ENCODE measurements at places on chromosomes 2 and 18.

DNA sequence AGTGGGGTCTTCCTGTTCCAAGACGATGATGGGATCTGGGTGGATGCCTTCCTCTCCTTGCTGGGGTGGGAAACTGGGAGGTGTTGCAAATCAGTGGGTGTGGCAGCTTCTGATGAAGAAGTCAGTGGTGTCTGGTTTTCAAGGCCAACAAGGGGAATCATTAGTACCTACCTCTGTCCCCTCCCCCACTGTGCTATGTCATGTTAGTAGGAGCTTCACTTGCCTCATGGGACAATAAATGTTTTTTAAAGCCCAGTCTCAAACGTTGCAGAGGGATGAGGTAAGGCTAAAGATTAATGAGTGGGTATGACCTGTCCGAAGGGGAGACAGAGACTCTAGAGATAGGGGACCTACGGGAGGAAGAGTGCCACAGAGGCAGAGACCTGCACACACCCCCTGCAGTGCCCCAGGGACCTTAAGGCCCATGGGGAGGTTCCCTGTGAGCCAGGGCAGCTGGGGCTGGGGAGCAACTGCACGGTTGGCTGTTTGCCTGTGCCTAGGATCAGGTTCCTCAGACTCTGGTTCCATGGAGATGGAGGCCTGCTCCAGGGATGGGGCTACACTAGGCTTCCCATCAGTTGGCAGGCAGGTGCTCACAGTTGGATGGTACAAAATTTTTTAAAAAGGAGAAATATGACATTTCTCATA lies 37.8 kb upstream of the SLC1A4 start:
- no peak for DNase-seq

- DNase-seq = no peak
These were observed 7.5 kb downstream of the CD207 start for GRCh38 chr2:70828115-70828514.

- no peak for DNase-seq
These were observed 25.6 kb downstream of the ANKRD44 start for GRCh38 chr2:197284956-197285355.

GRCh38 chr2:217231724-217232123 lies 371.9 kb upstream of the TNP1 start:
- no peak for DNase-seq

DNA sequence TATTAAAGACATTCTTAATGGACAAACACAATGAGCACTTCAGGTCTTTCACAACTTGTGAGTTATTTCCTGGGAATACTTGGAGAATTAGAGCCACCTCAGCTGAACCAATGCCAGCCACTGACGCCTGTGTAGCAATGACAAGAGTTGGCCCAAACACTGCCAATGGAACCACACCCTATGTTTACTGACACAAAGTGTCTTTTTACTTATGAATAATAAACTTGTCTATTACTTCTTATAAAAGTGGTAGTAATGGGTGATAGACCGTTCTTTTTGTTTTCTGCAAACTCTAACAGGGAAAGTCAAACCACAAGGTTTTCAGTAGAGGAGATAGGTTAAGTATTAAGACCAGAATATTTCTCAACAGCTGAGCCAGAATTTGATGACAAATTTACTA lies 12.5 kb upstream of the CHAC2 start:
- no peak for DNase-seq

GRCh38 chr2:186299610-186300009 lies 186.4 kb upstream of the ZC3H15 start:
- no peak for DNase-seq

GRCh38 chr18:12863687-12864216 lies 20.3 kb downstream of the PTPN2 start:
- DNase-seq = no peak

GRCh38 chr2:111034606-111035005 lies 86.1 kb upstream of the BCL2L11 start:
- DNase-seq = no peak

- no peak for DNase-seq
These were observed 71.2 kb downstream of the LRRTM1 start for GRCh38 chr2:80233333-80233732.

GRCh38 chr2:19549821-19550220 lies 191.4 kb upstream of the OSR1 start:
- no peak for DNase-seq

- DNase-seq = no peak
These were observed 121.7 kb downstream of the MMADHC start for GRCh38 chr2:149465873-149466272.

GRCh38 chr18:63182310-63182772 lies 137.2 kb downstream of the BCL2 start:
- no peak for DNase-seq

GRCh38 chr2:216491793-216492596 lies 6.6 kb upstream of the RPL37A start:
- no peak for DNase-seq

GRCh38 chr2:23712756-23713151 lies 214.2 kb downstream of the ATAD2B start:
- no peak for DNase-seq

- no peak for DNase-seq
These were observed 308.1 kb downstream of the OSR1 start for GRCh38 chr2:19050354-19050753.

DNA sequence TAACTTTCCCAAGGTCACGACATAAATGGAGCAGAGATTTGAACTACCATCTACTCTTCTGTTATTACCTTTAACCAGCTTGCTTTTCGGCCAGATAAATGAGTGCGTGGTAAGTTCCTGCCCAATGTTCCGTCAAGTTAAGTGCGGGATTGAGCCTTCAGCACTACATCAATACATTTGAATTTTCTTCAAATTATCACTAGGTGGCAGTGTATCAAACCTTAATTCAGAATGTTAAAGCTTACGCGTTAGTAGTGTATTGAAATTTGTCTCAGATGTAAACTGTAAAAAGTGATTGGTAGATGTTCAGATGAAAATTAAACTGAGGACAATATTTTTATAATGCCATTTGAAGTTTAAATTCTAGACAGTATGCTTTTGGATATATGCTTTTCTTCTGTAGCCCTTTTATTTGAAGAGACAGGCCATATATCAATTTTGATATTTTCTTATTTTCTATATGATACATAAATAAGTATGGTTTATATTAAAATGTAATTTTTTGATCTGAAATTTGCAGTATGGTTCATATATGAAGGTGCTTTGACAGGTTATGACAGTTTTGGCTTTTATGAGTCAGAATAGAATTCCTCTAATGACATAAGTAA lies 681.3 kb downstream of the ADCYAP1 start:
- no peak for DNase-seq

DNA sequence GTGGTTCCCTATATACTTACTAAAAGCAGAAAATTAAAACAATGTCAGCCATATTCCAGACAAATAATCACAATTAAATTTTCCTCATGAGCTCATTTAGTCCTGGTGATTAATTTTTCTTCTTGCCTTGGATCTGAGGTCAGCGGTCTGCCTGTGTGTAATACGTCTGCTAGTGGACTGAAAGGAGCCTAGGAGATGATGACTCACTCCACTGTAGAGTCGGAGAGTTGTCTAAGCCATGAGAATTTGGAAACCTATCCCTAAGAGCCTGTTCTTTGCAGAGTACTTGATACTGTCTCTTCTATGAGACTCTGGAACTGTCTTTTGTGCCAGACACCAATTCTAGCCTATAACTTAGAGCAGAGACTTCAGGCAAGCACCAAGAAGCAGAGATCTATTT lies 94.2 kb upstream of the RAB27B start:
- DNase-seq = no peak

GRCh38 chr2:216574046-216574445 lies 59.2 kb upstream of the IGFBP2 start:
- no peak for DNase-seq

- DNase-seq = no peak
These were observed 53.4 kb downstream of the DNER start for GRCh38 chr2:229660951-229661350.

- no peak for DNase-seq
These were observed 128.7 kb downstream of the CTIF start for GRCh38 chr18:48667276-48668254.

DNA sequence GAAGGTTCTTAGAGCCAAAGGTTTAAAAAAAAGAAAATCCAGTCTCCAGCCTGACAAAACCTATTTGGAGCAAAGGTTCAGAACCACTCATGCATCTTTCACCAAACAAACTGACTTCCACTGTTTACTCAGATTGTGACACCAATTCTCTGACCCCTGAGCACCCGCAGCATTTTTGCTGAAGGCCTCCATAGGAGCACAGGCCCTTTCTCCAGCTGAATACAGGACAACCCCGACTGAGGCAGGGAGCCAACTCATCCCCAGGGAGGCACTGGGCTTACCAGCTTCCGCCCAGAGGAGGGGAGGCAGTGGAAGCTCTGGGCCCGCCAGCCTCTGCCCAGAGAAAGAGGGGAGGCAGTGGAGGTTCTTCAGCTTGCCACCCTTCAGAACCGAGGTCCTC lies 51.0 kb upstream of the CNGA3 start:
- DNase-seq = no peak

DNA sequence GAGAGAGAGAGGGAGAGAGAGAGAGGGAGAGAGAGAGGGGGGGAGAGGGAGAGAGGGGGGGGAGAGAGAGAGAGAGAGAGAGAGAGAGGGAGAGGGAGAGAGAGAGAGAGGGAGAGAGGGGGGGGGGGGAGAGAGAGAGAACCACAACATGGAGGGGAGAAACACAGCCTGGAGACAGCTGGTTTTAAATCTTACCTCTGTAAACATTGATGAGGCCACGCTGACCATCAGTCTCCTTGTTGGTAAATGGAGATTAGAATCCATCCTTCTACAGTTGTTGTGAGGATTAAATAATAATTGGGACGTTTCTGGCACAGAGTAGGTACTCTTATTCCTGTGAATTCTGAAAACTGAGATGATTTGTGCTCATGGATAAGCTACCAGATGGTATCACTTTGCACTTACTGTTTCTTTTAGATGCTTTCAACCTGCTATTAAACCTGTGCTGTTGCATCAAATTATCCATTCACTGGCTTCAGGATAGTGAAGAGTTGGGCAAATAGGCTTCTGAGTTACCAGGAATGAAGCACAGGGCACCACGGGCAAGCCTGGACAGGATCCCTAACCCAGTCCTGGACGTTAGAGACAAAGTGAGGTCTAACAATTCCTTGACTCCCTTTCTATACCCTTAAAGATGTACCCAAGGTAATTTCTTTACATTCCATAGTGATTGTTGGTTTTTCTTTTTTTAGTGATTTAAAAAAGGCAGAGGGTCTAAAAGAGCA lies 318.1 kb downstream of the ZNF521 start:
- DNase-seq = no peak

GRCh38 chr2:176449852-176450251 lies 180.6 kb downstream of the MTX2 start:
- DNase-seq = no peak

DNA sequence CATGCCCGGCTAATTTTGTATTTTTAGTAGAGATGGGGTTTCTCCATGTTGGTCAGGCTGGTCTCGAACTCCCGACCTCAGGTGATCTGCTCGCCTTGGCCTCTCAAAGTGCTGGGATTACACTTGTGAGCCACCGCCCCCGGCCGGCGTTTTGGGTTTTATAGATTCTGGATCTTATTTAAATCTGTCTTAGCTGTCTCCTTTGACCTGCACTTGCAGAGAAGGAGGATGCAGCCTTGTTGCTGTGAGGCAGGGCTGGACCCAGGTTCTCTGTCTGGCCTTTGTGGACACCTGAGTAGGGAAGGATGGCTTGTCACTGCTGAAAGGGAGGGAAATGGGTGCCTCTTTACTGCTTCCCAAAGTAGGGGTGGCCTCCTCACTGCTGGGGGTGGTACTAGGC lies 83.0 kb upstream of the HS6ST1 start:
- no peak for DNase-seq

DNA sequence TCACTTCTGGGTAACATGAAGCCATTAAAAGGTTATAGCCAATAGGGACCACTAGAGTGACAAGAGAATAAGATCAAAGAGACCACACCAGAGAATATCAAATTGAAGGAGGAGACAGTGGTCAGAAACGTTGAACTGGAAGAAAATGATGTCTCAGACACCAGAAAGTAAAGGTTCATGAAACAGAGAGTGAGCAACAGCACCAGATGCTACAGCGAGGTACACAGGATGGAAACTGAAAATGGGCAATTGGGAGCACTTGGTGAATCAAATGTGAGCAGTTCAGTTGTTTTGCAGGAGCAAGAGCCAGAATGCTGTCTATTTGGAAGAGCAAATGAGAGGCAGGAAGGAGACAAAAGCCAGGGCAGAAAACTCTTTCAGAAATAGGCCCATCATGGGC lies 162.6 kb downstream of the SS18 start:
- no peak for DNase-seq

- no peak for DNase-seq
These were observed 15.2 kb downstream of the KIDINS220 start for GRCh38 chr2:8822218-8822617.

DNA sequence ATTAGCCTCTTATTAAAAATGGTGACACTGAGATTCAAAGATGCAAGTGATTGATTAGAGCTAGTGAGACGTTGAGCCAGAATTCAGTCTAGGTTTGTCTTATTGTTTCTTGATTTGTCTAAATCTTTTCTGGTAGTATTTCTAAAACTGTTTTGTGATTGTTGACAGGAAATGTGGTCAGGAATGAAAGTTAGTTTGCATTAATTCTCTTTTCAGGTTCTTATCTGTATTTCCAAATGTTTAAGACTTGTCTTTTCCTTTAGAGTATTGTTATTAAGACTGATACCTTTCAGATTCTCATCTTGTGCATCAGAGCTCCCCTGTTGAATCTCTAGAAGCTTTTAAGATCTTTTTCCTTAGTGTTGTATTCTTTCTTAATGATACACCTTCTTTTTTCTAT lies 89.3 kb downstream of the MBD5 start:
- DNase-seq = no peak

DNA sequence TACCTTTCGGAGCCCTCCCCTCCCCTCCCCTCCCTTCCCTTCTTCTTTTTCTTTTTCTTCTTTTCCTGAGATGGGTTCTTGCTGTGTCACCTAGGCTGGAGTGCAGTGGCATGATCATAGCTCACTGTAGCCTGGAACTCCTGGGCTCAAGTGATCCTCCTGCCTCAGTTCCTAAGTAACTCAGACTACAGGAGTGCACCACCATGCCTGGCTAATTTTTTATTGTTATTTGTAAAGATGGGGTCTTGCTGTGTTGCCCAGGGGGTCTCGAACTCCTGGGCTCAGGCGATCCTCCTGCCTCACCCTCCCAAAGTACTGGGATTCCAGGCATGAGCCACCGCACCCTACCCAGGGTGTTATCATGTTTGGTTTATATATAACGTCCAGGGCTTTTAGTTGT lies 66.7 kb downstream of the ASB1 start:
- no peak for DNase-seq

- DNase-seq = no peak
These were observed 256.8 kb downstream of the ZNF385B start for GRCh38 chr2:179604598-179604997.

GRCh38 chr2:118102433-118103082 lies 14.3 kb downstream of the INSIG2 start:
- DNase-seq = no peak

- no peak for DNase-seq
These were observed 1.5 kb downstream of the GRHL1 start for GRCh38 chr2:9952856-9953503.
